Activated naive CD4-positive, alpha-beta T cell treated with anti-CD3 and anti-CD28 coated beads, Interleukin-2, amount 10 ng/mL, durations not matched to agents 7 days and 5 days (primary cell): ENCODE measurements at places on chromosomes 2 and 18.

DNA sequence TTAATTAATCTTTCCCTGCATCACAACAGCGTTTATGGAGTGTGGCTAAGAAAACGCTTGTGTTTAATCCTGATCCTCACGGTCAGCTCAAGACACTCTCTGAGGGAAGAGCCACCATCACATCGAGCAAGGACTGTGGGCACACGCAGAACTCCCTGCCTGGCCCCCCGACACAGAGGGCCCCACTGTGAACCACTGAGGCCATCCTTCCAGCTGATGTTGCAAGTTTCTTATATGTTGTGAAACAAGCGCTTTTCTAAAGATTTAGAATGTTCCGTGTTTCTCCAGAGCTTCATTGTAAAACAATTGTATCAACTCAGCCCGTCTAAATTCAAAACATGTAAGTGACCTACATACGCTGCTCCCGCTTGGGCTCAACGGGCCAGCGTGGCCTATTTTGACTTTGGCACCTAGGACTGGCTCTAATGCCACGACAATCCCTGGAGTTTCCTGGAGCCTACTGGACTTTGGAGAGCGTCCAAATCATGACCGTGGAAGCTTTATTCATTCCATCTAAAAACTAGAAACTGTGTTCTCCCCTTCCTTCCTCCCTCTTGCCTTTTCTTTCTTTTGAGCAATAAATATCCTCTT is 34.9 kb downstream of the SERPINE2 start:
- no peaks in the 10 kb centered on the region for H3K27me3 ChIP-seq
- no peaks in the 10 kb centered on the region for H3K4me1 ChIP-seq
- DNase-seq, result no peak
- H3K27ac ChIP-seq, result no peak overlapping the region

GRCh38 chr2:208134928-208135586 is 5.4 kb upstream of the CRYGC start:
- peaks cover 4% of the 10 kb centered on the region for H3K27me3 ChIP-seq
- H3K36me3 ChIP-seq, result no peaks in the 10 kb centered on the region
- DNase-seq, result peak; percentile 32
- H3K4me3 ChIP-seq, result no peak overlapping the region
- peaks cover 11% of the 10 kb centered on the region for H3K4me1 ChIP-seq

- H3K4me3 ChIP-seq, result no peak overlapping the region
- no peak for DNase-seq
- H3K27me3 ChIP-seq, result peaks cover 6% of the 10 kb centered on the region
- H3K27ac ChIP-seq, result no peak overlapping the region
These were observed 325.3 kb upstream of the SMIM21 start for GRCh38 chr18:75752740-75753263.

DNA sequence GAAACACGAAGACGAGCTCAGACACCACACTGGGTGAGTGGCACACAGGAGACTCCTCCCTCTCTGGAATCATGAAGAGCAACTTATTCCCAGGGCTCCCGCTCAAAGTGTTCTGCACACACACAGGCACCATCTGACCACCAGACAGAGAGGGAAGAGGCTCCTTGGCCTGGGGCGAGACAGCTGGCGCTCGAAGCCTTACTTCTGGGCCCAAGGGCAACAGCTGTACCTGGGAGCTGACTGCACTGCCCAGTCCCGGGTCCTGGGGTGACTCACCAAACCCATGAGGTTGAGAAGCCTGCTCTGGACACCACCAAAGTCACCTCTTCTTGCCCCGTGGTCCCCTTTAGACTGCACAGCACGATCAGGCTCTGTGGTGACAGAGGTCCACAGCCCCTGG is 42.4 kb downstream of the ADCY3 start:
- peaks cover 1% of the 10 kb centered on the region for H3K36me3 ChIP-seq
- no peak overlapping the region for H3K4me3 ChIP-seq
- H3K4me1 ChIP-seq, result peaks cover 11% of the 10 kb centered on the region
- no peak for DNase-seq

- peaks cover 3% of the 10 kb centered on the region for H3K27me3 ChIP-seq
- H3K36me3 ChIP-seq, result no peaks in the 10 kb centered on the region
- no peak overlapping the region for H3K4me3 ChIP-seq
- H3K4me1 ChIP-seq, result peaks cover 19% of the 10 kb centered on the region
These were observed 801.4 kb upstream of the ZEB2 start for GRCh38 chr2:145321344-145321743.

- H3K27me3 ChIP-seq, result no peaks in the 10 kb centered on the region
- no peak overlapping the region for H3K27ac ChIP-seq
- no peak for DNase-seq
- H3K4me1 ChIP-seq, result no peaks in the 10 kb centered on the region
- no peak overlapping the region for H3K4me3 ChIP-seq
These were observed 1025.3 kb upstream of the CNTNAP5 start for GRCh38 chr2:122999821-123000220.

DNA sequence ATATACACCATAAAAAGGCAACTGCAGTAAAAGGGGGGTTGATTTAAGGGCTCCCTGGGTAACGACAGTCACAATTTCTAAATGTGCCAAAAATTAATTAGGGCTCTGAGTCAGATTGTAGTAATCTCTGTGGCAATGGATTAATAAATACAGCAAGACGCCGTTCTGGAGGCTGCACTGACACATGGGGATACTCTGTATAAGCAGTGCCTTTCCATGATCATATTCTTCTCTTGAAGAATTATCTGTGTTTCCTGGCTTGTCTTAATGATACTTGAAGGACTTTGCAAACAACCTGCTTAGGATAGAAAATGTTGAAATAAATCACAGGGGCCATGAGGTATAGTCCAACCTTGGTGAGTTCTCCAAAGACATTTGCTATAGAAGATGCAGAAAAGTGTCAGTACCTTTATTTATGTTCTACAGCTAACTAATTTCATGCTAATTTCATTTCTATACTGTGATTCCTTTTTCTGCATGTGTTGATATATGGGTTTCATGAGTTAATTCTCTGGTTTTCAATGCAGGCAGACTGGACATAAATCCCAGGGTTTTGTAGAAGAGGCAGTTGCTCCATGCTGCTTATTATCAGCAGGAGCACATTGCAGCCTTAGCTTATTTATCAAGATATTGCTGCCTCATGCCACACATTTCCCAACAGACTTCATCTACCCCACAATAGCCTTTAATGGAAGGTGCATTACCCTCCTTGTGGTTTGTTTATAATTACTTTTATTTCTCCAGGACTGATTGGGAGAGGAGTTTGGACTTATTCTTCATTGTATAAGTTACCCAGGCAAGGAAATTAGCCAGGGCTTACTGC is 54.8 kb downstream of the HNMT start:
- no peak for DNase-seq
- no peaks in the 10 kb centered on the region for H3K27me3 ChIP-seq
- H3K4me1 ChIP-seq, result no peaks in the 10 kb centered on the region
- no peak overlapping the region for H3K4me3 ChIP-seq
- no peak overlapping the region for H3K27ac ChIP-seq

DNA sequence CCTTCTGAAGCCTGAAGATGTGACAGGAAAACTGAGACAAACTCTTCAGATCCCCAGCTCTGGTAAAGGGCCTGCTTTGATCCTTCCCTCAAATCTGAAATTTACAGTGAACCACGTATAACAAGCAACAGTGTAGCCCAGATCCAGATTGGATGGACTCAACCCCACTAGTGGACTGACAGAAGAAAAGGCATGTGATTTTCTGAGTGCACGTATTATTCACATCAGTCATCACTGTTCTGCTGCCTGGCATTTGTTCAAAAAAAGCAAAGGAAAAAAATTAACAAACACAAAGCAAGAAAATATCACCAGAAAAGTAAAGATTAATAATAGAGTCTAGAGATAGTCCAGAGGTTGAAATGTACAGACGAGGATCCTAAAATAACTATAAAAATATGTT is 87.6 kb downstream of the CYRIA start:
- no peaks in the 10 kb centered on the region for H3K27me3 ChIP-seq
- no peak overlapping the region for H3K27ac ChIP-seq
- no peak for DNase-seq
- H3K4me1 ChIP-seq, result no peaks in the 10 kb centered on the region

- no peak overlapping the region for H3K4me3 ChIP-seq
- no peak for DNase-seq
- no peak overlapping the region for H3K27ac ChIP-seq
- no peaks in the 10 kb centered on the region for H3K36me3 ChIP-seq
These were observed 69.3 kb downstream of the TIMM21 start for GRCh38 chr18:74217476-74218143.

DNA sequence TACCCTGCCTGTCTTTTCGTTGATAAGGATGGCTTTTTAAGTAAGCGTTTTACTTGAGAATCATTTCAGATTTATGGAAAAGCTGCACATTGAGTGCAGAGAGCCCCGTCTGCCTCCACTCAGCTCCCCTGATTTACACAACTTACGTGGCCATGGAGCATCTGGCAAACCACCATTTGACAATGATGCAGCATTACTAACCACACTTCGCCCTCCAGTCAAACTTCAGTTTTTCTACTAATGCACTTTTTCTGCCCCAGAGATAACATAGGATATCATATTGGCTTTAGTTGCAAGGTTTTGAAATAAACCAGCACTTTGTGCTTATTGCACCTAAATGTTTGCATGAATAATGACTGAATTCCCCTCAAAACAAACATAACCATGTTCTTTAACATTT is 165.1 kb upstream of the TPO start:
- H3K36me3 ChIP-seq, result no peaks in the 10 kb centered on the region
- H3K27me3 ChIP-seq, result peaks cover 6% of the 10 kb centered on the region
- no peak overlapping the region for H3K27ac ChIP-seq
- H3K4me1 ChIP-seq, result peaks cover 2% of the 10 kb centered on the region
- no peak overlapping the region for H3K4me3 ChIP-seq

- H3K4me3 ChIP-seq, result peak overlapping the region; percentile 35
- peak; percentile 65 for DNase-seq
- H3K27me3 ChIP-seq, result peaks cover 89% of the 10 kb centered on the region
- peaks cover 4% of the 10 kb centered on the region for H3K36me3 ChIP-seq
- H3K4me1 ChIP-seq, result peaks cover 60% of the 10 kb centered on the region
- H3K27ac ChIP-seq, result no peak overlapping the region
These were observed 3.6 kb upstream of the DLX2 start for GRCh38 chr2:172106108-172106961.

GRCh38 chr2:44952143-44952805 is 10.8 kb downstream of the SIX3 start:
- peak; percentile 34 for DNase-seq
- peaks cover 95% of the 10 kb centered on the region for H3K27me3 ChIP-seq
- no peaks in the 10 kb centered on the region for H3K36me3 ChIP-seq
- no peak overlapping the region for H3K27ac ChIP-seq
- H3K4me3 ChIP-seq, result no peak overlapping the region

GRCh38 chr18:35803551-35803950 is 168.9 kb upstream of the RMP24 start:
- H3K36me3 ChIP-seq, result no peaks in the 10 kb centered on the region
- no peaks in the 10 kb centered on the region for H3K4me1 ChIP-seq
- no peak overlapping the region for H3K27ac ChIP-seq
- H3K27me3 ChIP-seq, result peaks cover 8% of the 10 kb centered on the region

DNA sequence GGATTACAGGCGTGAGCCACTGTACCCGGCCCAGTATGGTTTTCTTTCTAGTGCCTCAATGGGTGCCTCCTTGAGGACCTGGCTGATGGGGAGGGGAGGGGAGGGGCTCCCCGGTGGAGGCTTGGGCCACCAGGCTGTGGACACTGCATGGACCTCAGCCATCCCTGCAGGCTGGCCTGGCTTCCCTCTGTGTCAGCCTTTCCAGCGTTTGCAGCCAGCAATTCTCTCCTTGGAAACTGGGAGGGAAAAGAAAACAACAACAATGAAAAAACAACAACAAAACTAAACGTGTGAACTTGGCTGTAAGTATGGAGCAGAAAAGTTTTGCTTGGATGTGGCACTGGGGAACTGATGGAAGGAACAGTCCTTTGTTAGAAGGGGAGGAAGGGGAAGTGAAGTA is 159.3 kb downstream of the GLI2 start:
- H3K4me3 ChIP-seq, result no peak overlapping the region
- H3K27me3 ChIP-seq, result no peaks in the 10 kb centered on the region
- no peak overlapping the region for H3K27ac ChIP-seq
- H3K36me3 ChIP-seq, result no peaks in the 10 kb centered on the region
- no peak for DNase-seq
- H3K4me1 ChIP-seq, result no peaks in the 10 kb centered on the region

GRCh38 chr2:69798290-69798908 is 31.1 kb upstream of the GMCL1 start:
- H3K27ac ChIP-seq, result no peak overlapping the region
- peaks cover 11% of the 10 kb centered on the region for H3K36me3 ChIP-seq
- H3K4me3 ChIP-seq, result no peak overlapping the region
- peaks cover 30% of the 10 kb centered on the region for H3K4me1 ChIP-seq

DNA sequence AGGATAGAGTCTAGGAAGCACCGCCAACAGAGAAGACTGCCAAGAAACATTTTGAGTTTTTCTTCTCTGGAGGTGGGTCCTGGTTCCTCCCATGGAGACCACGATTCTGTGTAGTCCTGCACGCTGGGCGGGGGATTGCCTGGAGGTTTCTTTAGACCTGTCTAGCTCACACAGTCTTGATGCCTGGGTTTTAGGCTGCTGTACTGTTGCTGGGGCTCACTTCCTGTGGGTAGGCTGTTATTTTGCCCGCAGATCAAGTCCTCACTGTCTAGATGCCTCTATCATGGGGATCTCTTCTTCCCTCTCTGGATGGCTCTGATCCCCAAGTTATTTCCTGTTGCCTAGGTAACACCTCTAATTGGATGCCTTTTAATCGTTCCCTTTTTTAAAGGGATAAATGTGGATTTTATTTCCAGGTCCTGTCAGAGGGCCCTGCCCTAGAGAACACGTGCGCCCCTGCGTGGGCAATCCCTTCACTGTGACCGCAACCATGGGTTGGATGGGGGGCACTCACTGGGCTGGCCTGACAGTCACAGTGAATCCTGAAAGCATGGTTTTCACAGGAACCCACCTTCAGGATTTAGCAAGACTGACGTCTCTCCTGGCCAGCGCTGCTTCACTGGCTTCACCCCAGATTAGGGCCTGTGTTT is 115.7 kb downstream of the MSH2 start:
- H3K27me3 ChIP-seq, result peaks cover 10% of the 10 kb centered on the region
- H3K27ac ChIP-seq, result no peak overlapping the region
- H3K36me3 ChIP-seq, result no peaks in the 10 kb centered on the region
- peaks cover 25% of the 10 kb centered on the region for H3K4me1 ChIP-seq
- no peak for DNase-seq
- no peak overlapping the region for H3K4me3 ChIP-seq

- peaks cover 5% of the 10 kb centered on the region for H3K4me1 ChIP-seq
- peak; percentile 68 for DNase-seq
- H3K4me3 ChIP-seq, result peak overlapping the region; percentile 74
- H3K27me3 ChIP-seq, result peaks cover 26% of the 10 kb centered on the region
These were observed 73.8 kb downstream of the RPIA start for GRCh38 chr2:88765154-88765888.

DNA sequence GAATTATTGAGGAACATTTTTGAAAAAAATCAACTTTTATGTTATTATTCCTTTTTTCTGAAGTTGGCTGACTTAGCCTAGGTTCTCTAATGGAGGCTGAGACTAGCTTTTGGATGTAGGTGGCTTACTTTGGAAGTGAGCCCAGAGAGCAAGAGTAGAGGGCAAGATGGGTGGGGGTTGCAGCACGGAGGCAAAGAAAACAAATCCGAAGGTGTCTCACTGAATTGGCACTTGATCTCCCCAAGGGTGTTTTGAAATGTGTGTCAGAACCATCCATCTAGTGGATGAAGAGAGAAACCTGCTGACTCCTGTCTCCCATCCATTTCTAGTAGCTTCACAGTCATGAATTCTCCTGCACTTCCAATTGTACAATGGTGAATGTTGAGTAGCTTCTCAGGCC is 390.7 kb downstream of the TMEM182 start:
- H3K4me3 ChIP-seq, result no peak overlapping the region
- no peaks in the 10 kb centered on the region for H3K36me3 ChIP-seq
- H3K27me3 ChIP-seq, result no peaks in the 10 kb centered on the region
- H3K4me1 ChIP-seq, result no peaks in the 10 kb centered on the region
